NCI-H446 (cell line): ENCODE measurements at places on chromosomes 6 and 20.

GRCh38 chr20:11438412-11438811 lies 479.3 kb upstream of the BTBD3 start:
- DNase-seq = no peak

GRCh38 chr6:38117281-38117680 lies 297.8 kb downstream of the ZFAND3 start:
- no peak for DNase-seq

GRCh38 chr6:142009647-142010046 lies 123.1 kb upstream of the GJE1 start:
- DNase-seq = no peak

DNA sequence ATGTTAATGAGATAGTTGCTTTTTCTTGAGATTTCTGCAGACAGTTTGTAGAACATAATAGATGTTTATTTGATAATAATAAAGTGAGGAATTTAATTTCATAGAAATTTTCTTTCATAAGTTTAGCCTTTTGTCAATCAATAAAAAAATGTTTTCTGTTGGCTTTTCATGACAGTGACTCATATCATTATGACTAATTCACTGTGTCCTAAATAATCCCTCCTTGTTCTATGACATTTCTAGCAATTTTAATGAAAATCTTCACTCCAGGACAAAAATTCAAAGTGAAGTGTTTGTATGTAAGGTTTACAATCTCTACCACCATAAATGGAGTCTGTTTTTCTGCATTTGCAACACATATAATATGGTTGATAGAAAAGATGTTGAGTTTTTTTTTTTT lies 109.9 kb downstream of the UTRN start:
- no peak for DNase-seq

DNA sequence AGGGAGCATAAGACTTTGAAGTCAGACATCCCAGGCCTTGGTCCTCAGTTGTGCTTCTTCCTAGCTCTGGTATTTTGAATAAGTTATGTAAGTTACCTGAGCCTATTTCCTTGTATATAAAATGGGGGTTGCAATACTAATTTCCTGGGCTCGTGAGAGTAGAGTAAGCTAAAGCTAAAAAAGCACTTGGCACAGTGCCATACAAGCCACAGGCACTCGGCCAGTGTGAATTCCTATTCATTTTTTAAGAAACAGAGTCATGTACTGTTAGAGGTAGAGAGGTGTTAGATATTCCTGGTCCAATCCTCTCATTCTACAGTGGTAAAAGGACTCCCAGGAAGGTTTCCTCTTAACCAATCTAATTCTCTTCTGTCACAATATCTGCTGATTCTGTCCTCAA lies 79.6 kb upstream of the EPB41L1 start:
- no peak for DNase-seq

- DNase-seq = no peak
Observed at GRCh38 chr20:45998761-45999160, 9.9 kb upstream of the MMP9 start.

- DNase-seq = no peak
Observed at GRCh38 chr6:111798281-111798725, 74.9 kb downstream of the FYN start.

DNA sequence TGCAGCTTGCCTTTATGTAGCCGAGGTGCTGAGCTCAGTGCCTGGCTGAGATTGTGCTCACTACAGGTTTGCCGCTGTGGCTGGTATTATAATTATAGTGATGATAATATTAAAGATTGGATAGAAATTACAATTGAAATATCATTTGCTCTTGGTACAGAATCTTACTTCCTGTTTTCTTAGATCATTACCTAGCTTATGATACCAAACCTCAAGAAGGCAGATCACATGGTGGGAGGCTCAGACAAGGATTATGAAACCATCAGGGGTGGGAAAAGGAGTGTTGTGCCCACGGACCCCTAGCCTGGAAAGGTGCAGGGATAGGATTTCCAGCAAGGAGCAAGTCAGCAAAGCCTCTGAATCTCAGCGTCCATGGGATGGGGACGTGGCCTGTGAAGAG lies 70.6 kb downstream of the IGF2R start:
- no peak for DNase-seq

DNA sequence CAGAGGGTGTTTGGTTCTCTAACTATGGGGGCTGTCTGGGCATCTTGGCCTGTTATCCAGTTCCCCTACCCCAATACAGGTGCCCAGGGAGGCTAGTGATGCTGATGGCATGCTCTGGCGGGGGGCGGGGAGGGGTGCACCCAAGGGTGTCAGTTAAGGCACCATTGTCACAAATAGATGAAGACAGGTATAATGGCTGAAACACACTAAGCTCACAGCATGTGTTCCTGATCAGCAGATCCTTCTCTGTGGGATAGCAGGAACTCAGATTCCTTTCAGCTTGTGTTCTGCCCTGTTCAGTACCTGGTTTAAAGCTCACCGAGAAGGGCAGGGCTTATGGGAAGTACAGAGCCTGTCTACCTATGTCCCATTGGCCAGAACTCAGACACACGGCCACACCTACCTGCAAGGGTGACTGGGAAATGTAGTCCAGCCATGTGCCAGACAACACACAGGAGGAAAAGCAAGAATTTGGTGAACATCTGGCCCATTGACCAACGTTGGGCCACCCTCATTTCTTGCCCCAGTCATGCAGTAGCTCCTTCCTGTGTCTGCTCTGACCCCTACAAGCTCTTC lies 3.4 kb upstream of the RSPO4 start:
- DNase-seq = no peak

DNA sequence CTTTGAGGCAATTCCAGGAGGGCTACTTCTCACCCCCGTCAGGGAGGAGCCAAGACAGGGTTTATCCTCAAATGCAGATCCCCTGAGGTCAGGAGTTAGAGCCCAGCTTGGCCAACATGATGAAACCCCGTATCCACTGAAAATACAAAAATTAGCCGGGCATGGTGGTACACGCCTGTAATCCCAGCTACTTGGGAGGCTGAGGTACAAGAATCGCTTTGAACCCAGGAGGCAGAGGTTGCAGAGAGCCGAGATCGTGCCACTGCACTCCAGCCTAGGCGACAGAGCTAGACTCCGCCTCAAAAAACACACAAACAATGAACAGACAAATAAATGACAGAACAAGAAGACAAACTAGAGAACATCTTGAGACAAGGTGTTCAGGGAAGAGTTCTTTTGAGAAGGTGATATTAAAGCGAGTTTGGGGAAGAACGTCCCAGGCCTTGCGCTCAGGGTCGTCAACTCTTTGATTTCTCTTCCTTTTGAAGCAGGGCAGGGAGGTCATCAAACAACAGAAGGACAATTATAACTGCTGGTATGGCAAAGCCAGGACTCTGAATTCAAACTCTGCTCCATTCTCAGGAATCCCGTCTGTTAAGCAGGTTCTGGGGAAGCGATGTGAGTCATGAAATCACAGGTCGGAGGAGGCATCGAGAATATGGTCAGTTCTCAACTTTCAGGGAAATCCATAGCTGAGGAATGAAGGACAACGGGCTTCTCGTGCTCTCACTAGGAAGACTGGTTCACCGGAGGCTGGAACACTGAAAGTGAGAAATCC lies 1.4 kb upstream of the RALY start:
- DNase-seq = peak; percentile 55

DNA sequence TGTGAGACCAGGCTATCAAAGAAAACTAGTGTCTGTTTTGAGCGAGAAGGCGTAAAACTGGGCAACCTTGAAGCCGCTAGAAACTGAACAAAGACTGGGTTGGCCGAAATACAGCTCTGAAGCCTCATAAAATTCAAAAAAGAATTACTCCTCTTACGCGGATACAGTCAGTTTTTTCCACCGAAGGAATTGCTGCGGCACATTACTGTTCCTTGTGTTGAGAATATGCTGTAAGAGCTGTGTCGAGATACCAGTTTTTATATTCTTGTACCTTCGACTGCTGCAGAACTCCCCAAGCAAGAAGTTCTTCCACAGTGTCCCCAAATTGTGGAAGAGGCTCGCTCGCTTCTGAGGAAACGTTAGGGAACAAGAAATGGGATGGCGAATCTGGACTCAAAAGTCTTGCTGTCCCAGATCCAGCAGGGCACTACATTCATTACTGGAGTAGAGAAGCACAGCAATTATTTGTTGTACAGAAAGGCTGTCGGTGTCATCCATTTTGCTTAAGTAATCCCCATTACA lies 523 bp upstream of the COX7A2 start:
- DNase-seq = no peak

DNA sequence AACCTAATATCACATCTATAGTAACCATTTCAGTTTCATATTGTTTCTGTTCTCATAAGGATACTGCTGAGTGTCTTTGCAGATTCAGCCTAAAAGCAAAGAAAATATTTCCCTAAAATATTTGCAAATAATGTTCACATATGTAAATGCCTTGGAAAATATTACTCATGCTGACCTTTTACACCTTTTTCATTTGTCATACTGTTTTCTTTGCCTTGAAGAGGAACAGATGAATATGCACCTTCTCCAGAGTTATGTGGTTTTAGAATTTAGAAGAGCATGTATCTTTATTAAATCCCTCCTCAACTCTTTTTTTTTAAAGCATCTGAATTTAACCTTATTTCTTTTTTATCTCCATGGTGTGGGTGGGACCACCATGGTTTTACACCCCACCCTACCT lies 32.5 kb downstream of the NDUFAF5 start:
- DNase-seq = no peak

- DNase-seq = no peak
Observed at GRCh38 chr6:56046576-56046975, 171.2 kb upstream of the BMP5 start.

- peak; percentile 53 for DNase-seq
Observed at GRCh38 chr6:115551527-115551926, 509.2 kb downstream of the FRK start.

DNA sequence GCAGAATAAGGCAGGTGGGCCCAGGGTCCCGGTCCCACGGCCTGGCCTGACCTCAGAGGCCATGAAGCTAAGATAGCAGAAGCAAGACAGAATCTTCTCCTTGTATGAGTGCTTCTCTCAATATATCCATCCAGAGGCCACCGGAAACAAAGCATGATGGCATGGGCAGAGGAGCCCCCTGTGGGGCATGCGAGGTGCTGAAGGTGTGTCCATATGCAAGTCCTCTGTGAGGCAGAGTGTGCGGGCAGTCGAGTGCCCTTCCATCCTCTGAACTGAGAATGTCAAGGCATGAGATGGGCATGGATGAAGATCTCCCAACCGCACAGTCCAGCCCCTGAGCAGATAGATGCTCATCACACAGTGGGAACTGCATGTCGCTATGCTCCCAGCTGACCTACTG lies 9.8 kb upstream of the GGTLC1 start:
- DNase-seq = no peak

DNA sequence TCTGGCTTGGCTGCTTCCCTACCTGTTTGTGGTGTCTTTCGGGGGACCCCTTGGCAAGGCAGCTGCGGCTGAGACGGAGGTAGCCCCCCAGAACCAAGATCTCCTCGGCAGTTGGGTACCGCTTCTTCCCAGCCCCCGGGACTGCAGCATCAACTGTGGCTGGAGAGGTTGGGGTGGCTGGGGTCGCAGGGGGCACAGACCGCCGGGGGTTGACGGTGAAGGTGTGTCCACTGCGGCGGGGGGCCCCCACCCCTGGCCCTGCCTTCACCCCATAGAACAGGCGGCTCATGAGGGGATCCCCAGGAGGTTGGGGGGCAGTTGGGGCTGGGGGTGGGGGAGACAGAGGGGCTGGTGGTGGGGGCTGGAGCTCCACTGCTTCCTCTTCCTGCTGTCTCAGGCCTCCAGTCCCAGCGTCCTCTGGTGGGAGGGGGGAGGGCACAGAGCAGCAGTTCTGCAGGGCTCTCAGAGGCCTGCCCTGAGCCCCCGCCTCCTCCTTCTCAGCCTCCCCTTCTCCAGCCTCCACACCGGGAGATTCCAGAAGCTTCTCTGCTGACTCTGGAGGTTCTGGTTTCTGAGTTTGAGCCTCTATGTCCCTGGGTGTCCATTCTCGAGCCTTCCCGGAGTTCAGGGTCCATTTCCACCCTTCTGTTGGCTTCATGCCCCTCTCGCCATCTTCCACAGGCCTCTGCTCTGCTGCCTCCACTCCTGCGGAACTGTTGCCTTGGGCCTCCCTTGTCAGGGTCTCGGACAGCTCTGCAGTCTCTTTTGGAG lies 1.9 kb downstream of the PPP1R18 start:
- DNase-seq = no peak

GRCh38 chr6:17470938-17471327 lies 77.5 kb downstream of the CAP2 start:
- DNase-seq = peak; percentile 65

GRCh38 chr20:18719426-18719825 lies 94.2 kb upstream of the SCP2D1 start:
- DNase-seq = no peak

DNA sequence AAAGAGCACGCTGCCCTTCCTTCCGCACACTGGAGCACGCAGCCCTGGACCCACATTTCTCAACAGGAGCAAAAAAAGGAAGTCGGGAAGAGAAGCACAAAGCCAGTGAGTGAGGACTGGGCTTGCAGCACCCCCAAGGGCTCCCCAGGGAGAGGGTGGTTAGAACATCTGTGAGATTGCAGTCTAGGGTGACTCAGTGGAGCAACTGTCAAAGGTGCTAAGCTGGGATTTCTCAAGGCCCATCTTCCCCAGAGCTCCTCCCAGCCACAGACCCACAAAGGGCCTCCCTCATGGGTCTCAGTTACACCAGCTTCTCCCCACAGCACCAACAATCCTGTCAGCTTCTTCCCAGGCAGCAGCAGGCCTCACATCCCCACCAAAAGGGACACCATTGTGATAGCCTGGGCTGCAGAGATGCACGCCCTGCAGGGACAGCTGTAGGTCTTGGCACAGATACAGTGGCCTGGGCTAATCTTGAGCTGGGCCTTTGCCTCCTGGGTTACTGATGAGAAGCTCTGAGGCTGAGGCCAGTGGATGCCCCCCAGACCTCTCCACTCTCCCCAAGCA lies 39.6 kb upstream of the CD93 start:
- DNase-seq = no peak

DNA sequence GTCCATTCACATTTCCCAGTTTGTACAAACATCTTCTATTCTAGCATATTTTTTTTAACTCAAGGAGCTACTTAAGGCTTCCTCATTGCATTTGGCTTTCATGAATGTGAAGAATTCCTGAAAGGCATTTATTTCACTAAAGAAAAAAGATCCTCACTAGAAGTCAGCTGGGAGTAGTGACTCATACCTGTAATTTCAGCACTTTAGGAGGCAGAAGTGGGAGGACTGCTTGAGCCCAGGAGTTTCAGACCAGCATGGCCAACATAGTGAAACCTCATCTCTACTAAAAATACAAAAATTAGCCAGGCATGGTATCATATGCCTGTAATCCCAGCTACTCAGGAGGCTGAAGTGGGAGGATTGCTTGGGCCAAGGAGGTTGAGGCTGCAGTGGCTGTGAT lies 30.9 kb upstream of the XRN2 start:
- DNase-seq = no peak

DNA sequence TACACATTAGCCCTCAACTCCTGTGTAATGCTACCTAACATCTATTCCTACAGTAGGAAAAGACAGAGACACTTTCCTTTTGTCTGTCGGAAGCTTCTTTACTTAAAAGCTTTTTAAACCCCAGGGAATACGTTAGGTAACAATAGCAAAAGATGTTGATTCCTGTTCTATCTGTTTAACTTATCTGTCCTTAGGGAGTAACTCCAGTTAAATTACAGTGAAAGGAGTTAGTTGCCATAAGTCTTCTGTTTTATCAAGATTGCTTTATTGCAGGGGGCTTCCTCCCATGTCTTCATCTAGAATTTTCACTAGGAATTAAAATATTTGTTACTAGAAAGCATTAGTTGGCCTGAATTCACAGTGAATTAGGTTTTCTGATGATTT lies 26.2 kb downstream of the TOP1 start:
- DNase-seq = no peak

GRCh38 chr6:47663462-47664216 lies 34.7 kb upstream of the ADGRF4 start:
- DNase-seq = no peak

- no peak for DNase-seq
Observed at GRCh38 chr20:8803065-8803464, 265.8 kb upstream of the PLCB4 start.
